ENCODE measurements at places on chromosomes 12 and 14.

DNA sequence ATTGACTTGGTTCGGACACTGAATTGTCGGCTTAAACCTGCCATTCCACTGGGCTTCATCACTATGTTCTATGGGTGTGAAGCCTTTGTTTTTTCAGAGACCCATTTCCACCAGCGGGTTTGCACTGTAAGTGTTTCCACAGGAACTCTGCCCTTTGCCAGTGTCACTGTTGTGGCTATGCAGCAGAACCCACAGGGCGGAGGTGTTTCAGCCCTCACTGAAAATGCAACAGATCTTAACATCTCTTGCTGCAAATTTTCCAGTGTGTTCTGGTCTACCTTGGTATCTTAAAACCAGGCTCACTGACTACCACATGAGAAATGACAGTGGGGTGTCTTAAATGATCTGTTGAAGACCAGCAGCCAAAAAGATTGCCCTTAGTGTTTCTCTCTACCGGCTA is 21.1 kb downstream of the PRKCH start:
- DNase-seq = no peak

GRCh38 chr12:25950329-25951115 is 8.0 kb upstream of the RASSF8 start:
- DNase-seq = no peak

GRCh38 chr12:116774020-116774419 is 35.9 kb downstream of the RNFT2 start:
- no peak for DNase-seq

GRCh38 chr12:108151533-108152169 is 22.6 kb downstream of the WSCD2 start:
- no peak for DNase-seq

DNA sequence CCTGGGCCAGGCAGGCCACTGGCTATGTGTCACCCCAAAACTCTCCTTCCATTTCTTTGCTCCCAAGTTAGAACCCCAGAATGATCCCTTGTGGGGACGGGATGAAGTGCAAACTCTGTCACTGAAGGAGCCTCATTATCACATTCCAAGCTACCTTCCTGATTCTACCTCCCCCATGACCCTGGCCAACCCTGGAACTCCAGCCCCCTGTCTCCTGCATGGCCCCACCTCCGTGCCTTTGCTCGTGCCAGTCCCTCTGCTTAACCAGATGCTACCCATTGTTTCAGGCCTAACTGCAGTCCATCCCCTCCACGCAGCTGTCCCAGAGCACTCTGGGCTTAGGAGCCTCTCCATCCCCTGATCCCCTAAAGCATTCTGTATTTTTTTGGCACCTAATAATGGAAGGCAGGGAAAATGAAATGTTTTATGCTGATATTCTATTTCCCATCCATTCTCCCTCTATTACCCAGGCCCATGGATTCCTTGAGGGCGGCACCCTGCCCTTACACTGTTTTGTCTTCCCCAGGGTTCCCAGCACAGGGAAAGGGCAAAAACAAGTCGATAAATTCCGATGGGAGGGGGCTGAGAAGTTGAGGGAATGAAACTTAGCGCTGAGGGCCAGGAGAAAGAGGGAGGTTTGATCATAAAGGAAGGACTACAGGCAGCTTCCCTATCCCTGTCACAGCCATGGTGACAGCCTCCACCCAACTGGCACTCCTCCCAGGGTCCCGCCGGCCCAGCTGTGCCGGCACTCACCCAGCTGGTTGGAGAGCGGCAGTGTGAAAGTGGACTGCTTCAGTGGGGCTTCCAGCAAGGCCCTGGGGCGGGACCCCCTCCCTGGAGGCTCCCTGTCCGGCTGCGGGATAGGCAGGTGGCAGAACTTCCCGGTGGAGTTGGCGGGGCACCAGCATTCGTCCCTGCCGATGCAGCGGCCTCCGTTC is 58.1 kb downstream of the ISCA2 start:
- DNase-seq = no peak

DNA sequence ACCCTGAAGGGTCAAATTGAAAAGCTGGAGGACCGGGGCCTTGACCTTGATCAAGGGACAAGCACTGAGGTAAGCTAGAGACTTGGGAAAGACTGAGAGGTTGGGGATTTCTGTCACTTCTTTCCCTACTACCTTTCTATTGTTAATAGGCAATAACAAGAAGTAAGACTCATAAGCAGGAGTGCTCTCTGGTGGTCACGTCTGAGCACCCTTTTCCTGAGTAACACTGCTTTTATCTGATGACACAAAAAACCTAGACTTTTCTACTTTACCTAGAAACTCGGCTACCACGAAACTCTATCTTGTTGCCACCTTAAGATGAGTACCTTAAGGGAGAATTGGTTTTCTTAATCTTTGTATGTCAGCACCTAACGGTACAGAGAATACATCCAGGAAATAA is 35.5 kb upstream of the PPFIBP1 start:
- no peak for DNase-seq

DNA sequence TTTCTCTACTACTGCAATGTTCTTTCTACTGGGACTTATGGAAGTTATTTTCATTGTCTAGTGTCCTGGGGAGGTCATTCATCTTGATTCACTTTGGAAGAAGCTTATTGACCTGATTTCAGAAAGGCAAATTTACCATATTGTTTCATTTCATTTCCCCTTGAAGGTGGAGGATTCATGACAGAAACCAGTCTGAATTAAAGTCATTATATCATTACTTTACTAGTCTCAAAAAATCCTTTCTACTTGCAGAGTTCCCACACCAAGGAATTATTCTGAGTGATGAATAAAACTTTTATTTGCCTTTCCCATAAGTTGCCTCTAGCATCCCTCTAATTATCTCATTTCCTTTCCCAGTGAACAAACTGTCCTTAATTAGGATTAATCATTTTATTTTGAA is 163.8 kb downstream of the RASSF9 start:
- no peak for DNase-seq

- DNase-seq = no peak
Observed at GRCh38 chr14:67999290-67999689, 179.7 kb downstream of the RAD51B start.

DNA sequence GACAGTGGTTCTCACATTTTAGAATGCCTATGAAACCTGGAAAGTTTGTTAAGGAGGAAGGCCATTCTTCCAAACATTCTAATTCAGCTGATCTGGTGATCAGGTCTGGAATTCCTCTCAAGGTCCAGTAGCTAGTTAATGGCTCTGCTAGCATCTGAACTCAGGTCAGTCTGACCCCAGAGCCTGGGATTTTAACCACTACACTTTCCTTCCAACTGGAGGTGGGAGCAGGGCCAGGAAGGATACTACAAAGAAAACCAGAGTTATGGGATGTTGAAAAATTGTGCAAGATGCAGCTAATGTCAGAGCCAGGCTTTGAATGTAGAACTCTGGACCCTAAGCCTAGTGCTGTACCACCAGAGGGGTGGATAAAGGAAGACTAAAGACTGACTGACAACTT is 73.6 kb upstream of the NID2 start:
- DNase-seq = no peak

DNA sequence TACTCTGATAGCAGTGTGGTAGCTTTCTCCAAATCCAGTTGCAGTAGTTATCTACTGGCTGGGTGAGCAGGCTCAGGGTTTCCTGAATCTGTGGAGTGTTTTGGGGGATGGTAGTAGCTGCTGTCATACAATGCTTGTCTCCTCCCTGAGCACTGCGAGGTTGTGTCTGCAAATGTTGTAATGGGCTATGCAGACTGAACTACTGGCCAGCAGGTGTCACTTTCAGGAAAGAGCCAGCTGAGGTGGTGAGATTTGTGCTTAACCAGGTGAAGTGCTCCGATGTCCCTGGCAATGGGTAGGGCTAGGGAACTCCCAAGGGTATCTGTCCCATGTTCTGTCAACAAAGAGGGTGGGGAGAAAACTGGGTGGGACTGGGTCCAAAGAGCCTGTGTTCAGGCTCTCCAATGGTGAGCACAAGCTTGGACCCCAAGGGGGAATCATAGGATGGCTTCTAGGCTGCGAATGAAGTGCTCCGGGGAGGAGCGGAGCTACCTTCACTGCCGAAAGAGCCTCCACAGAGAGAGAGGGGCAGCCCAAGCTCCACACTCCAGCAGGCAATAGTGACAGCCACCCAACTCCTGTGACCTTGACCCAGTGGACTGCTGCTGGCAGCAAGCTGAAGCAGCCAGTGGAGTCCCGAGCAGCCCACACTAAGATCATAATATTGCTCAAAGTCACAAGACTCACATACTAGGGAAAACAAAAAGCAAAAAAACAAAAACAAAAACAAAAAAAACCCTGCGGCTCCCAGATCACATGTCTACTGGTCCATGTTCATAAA is 1324.0 kb upstream of the USP15 start:
- DNase-seq = no peak

- DNase-seq = no peak
Observed at GRCh38 chr12:120234643-120235368, 30.7 kb downstream of the PXN start.

- DNase-seq = no peak
Observed at GRCh38 chr12:109762673-109763191, 49.1 kb downstream of the FAM222A start.

DNA sequence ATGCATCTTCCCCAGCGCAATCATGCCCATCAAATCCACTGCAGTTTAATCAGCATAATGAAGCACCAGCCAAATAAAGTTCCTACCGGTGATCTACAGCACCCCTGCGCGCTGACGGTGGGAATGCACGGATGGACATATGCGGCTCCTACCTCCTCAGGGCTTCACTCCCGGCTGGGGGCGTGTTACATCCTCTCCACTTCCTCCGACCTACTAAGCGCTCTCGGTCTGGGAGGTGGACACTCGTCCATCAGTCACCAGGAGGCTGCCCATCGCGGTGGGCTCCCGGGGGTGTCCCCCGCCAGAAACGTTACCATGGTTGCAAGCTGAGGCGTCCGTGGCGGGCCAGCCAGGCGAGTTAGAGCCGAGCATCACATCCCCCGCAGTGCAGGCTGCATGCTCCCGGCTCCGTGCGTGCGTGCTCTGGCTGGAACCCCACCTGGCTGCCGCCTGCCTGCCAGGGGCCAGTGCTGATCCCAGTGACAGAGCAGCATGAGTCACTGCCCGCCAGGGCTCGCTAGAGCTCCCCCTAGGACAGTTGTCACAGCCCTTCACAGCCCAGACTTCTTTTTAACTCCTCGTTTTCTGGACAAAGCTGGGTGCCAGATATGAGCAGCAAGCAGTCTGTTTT is 73.0 kb downstream of the CIT start:
- DNase-seq = peak; percentile 36

DNA sequence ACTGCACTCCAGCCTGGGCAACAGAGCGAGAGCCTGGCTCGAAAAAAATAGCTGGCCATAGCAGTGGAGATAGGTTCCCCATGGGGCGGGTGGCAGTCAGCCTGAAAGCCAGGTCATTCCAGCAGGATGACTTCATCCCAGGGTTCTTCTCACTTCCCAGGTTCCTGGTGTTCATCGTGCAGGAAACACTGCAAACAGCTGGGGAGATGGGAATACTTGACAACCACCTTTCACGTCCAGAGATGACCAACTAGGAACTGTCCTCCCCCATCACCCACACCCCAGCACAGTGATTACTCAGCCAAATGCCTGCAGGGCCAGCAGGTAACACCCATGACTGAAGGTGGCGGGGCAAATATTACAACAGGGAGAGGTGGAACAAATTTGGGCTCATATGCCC is 1.7 kb downstream of the VSIG10 start:
- no peak for DNase-seq

GRCh38 chr14:70094631-70095030 is 94.1 kb downstream of the SLC8A3 start:
- no peak for DNase-seq

GRCh38 chr12:46365951-46366379 is 6.6 kb downstream of the SLC38A2 start:
- DNase-seq = no peak

DNA sequence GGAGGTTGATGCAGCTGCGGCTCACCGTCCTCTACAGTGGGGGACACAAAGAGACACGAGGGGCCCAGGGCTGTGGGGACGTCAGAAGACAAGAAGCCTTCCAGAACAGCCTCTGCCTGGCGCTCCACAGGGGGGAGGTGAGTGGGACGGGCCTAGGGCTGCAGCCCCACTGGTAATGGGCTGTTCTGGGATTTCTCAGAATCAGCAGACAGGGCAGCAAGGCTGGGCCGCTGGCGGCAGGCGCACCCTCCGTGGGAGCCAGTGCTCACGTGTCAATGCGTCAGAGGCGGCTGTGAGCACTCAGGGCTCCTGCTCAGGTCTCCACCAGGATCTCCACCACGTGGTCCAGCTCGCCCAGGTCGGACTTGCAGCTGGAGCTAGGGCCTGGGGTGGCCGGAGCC is 10.0 kb downstream of the CDCA4 start:
- no peak for DNase-seq

DNA sequence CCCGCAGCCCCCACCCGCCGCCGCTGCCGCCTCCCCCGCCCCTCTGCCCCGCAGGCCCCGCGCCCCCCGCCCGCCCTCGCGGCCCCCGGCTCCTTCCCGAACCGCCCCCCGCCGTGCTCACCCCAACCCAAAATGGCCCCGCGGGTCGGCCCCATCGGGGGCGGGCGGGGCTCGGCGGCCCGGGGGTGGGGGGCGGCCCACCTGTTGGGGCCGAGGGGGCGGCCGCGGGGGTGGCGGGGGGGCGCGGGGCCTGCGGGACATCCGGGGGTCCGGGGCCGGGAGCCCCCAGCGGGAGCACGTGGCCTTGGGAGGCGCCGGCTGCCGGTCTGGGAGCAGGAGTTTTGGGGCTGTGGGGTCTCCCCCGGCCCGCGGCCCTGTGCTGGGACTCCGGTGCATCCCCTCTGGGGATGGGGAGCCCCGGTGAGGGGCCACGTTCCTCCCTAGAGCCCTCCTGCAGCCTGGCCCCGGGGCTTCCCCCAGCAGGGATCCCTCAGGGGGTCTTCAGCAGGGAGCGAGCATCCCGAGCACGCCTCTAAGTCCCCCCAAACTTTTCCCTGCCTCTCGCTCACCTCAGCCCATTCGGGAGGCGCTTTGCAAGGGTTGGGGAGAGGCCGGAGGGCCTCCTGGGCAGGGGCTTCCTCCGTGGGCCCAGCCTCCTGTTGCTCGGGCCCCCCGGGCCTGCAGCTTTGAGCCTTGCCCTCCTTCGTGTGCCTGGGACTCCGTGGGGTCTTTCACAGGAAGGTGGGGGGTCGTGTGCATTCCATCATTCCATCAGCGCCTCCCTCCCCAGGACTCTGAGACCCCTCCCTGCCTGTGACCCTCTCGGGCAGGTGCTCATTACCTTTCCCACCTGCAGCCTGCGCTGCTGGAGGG is 710 bp downstream of the MTA1 start:
- DNase-seq = peak; percentile 69

DNA sequence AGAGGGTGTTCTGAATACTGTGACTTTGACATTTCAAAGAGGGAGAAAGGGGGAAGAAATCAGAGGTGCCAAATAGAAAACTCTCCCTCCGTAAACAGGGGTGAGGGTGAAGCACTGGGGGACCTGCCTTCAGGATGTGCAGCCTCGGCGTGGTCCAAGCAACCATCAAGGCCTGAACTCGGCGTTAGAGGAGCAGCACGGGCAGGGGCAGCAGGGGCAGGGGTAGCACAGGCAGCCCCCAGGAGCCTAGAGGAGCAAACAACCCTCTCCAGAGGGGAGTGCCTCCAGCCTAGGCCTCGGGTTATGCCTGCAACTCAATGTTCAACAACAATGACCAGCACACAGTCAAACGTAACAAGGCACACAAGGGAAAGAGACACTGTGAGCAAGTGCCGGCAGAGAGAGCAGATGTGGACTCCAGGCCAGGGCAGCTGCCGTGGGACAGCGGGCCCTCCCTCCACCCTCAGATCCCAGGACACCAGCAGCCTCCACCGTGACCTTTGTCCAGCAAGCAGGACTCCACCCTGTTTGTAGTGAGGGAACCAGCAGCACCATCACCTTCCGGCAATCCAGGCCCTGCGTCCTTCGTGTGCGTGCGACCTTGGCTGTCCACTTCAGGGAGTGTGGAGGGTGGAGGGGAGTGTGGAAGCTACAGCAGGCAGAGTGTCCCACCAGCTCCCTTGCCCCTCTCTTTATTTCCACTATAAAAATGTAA is 18.0 kb downstream of the GALNT9 start:
- no peak for DNase-seq

- no peak for DNase-seq
Observed at GRCh38 chr14:95496690-95497259, 19.7 kb downstream of the SYNE3 start.

Data from GM13976 (cell line).